Adipocyte (in vitro differentiated cells): ENCODE measurements at places on chromosomes 12 and 14.

GRCh38 chr14:34254031-34254430, 208.0 kb downstream of the SPTSSA start:
- DNase-seq = no peak

DNA sequence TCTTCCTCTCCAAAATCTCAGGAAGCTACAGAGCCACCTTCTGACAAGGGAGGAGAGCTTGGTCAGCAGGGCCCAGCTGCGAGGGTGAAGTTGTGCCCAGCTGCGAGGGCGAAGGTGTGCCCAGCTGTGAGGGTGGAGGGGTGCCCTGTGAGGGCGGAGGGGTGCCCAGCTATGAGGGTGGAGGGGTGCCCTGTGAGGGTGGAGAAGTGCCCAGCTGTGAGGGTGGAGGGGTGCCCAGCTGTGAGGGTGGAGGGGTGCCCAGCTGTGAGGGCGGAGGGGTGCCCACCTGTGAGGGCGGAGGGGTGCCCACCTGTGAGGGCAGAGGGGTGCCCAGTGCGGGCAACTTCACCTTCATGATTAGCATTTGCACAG, 20.4 kb upstream of the TTC7B start:
- no peak for DNase-seq

- no peak for DNase-seq
Observed at GRCh38 chr12:19387161-19387560, 52.1 kb upstream of the AEBP2 start.

DNA sequence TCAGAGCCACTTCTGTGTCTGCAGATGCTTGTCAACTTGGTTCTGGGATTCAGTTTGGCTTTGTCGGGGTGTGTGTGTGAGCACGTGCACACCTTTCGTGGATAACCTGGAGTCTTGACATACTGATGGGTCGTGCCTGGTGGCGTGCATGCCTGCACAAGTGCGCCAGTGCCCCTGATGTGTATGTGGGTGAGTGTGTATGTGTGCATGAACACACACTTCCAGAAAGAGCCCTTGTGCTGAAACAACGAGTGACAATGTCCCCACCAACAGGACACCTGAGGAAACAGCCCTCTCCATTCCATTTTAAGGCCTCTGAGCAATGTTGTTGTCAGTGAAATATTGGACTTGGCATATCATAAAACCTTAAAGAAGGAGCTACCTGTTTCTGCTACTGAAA, 53.9 kb downstream of the SMUG1 start:
- DNase-seq = no peak

DNA sequence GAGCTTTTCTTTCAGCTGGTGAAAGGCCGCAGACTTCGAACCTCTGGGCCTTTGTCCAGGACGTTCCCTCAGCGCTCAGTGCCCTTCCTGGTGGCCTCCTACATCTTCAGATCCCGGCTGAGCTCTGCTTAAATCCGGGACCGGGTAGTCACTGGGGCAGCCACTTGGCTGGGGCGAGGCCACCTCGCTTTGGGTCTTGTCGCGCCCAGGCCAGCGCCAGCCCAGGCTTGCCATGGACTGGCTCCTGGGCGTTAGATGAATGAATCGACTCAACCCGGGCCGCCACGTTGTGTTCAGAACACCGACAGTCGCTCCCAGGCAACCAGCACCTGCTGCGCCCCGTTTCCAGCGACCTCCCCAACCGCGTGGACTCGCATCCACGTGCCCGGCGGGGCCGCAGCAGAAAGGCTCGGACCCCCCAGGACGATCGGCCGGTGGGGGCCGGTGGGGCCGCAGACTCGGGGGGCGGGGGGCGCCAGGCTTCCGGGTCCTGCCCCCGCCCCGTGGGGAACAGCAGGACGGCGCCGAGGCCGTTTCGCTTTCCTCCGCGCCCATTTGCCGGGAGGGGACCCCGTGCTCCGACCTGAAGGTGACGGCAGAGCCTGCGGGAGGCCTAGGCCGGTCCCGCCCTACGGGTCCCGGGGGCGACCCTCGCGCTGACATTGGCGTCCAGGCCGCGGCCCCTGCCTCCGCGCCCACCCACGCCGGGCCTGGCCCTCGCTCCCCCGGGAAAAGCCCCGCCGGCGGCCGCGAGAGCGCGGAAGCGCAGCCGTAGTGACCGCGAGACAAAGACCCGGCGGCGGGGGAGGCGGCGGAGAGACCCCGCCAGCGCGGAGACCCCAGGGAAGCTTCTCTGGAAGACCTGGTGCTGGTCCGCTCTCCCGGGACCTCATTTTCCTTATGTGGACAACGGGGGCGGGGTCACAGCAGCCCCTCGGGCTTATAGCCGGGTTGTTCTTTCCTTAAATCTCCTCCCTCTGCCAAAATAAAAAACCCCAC, 37.3 kb upstream of the RCOR1 start:
- peak; percentile 69 for DNase-seq

- DNase-seq = no peak
Observed at GRCh38 chr12:41367726-41368405, 179.7 kb downstream of the PDZRN4 start.

- DNase-seq = no peak
Observed at GRCh38 chr12:30982413-30982812, 55.9 kb downstream of the TSPAN11 start.

DNA sequence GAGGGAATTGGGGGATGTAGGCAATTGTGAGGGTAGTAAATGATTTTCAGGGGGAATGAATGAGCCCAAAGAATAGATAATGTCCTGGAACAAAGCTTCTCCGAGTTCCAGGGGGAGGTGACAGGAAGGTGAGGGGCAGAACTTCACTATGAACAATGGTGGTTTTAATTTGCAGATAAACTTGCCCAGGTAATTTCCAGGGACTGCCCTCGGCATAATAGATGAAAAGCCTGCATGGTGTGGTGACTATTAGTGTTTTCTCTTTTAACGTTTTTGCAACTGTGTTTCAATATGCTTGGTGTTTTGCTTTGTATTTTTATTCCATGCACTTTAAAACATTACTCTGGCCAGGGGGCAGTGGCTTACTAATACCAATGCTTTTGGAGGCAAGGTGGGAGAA, 325.2 kb upstream of the RGS6 start:
- no peak for DNase-seq

DNA sequence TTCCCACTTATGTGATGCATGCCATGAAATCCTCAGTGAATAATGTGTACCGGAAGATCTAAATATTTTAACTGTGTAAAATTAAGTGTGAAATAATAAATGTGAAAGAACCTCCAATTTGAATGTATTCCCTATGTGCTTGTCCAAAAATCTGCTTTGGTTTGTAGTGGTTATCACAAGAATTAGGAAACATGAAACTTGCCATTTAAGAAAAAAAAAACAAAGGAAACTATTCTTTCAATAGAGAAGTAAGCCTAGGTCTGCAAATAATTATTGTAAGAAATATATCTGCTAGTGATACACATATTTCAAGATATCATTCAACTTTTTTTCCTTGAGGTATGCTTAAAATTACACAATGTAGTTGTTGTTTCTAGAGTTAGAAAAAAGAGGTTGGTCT, 500.4 kb downstream of the SLC6A15 start:
- peak; percentile 80 for DNase-seq

DNA sequence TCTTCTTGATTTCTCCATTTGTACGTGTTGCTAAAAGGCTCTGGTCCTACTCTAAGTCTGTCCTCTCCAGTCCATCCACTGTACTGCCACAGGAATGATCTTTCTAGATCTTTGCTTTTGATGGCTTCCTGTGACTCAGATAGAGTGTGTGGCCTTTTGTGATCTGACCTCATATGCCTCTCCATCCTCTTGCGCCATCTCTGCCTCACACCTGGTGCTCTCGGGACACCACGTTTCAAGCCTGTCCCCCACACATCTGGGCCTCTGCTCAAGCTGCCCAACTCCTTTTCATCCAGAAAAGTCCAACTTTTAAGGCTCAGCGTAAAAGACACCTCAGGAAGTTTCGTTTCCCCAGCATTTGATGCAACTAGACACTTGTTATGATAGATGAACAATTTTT, 39.0 kb downstream of the DCAF4 start:
- no peak for DNase-seq

- no peak for DNase-seq
Observed at GRCh38 chr14:92481811-92482555, 31.6 kb upstream of the RIN3 start.
